Muscle of back (tissue), 13 donors: ENCODE measurements at places on chromosomes 3 and 15. TPM values are rescaled to one million over a fixed set of nuclear protein-coding genes. Genes with fewer than 3 reads are reported as not detected.

The BFSP2 gene
- not detected for polyA plus RNA-seq

The HPS3 gene
- polyA plus RNA-seq: 15.0 TPM

The TMCO5A gene
- polyA plus RNA-seq: not detected

The TLR9 gene
- polyA plus RNA-seq: 0.11 TPM

The CYP19A1 gene
- 1.1 TPM for polyA plus RNA-seq

The CAMK2N2 gene
- polyA plus RNA-seq: not detected

The NMB gene
- 1.2 TPM for polyA plus RNA-seq
